Cardiac muscle cell (in vitro differentiated cells and primary cell): ENCODE measurements at places on chromosomes 1 and 21. TPM values are rescaled to one million over a fixed set of nuclear protein-coding genes. Genes with fewer than 3 reads are reported as not detected.
A peak's percentile ranks its signal among the peaks of the same experiment; 100 is the strongest.

- H3K4me1 ChIP-seq: no peaks in the 10 kb centered on the region
- H3K36me3 ChIP-seq: no peaks in the 10 kb centered on the region
- no peak for DNase-seq
- no peaks in the 10 kb centered on the region for H3K27me3 ChIP-seq
- no peak overlapping the region for H3K27ac ChIP-seq
Measured at GRCh38 chr1:59359325-59359724, 62.4 kb downstream of the FGGY start.

DNA sequence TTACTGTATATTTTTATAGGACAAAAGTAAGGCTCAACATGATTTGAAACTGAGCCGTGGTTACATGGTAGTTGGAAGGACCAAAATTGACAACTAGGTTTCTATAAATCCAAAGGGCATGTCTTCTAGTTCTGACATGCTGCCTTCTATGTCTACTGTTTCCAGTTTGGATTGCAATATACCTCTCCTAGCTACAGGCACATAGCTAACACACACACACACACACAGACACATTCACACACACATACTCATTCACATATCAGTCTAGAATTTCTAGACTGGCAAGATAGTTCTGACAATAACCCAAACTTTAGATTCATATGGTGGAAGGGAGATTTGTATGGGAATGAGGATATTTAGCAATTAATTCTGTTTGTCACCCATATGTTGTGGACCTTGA lies 544.8 kb upstream of the CAMK1G start:
- no peak overlapping the region for H3K27ac ChIP-seq
- DNase-seq: no peak
- H3K4me1 ChIP-seq: no peaks in the 10 kb centered on the region
- H3K27me3 ChIP-seq: no peaks in the 10 kb centered on the region

DNA sequence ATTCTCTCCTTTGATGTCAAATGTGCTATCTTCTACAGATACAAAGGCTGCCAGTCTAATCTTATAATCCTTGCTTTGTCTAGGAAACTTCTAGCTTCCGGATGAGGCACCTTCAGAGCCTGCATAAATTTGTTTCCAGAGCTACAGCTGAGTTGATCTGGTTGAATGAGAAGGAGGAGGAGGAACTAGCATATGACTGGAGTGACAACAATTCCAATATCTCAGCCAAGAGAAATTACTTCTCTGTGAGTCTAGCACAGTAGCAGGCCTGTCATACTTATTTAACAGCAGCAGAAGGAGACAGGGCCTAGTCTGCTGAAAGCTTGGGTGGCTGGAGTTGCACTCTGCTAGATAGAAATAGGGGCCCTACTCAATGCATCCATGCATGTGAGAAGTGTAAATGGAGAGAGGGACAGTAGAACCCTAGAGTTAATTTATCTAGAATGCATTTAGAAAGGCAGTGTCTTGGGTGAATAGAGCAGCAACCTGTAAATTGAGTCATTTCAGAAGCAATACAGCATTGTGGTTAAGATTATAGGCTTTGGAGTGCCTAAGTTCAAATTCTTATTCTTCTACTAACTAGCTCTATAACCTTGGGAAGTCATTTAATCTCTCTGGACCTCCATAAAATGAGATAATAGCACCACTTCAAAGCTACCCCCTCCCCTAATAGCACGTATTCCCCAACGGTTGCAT lies 89.0 kb downstream of the MACF1 start:
- H3K4me3 ChIP-seq: no peak overlapping the region
- H3K27me3 ChIP-seq: no peaks in the 10 kb centered on the region
- no peak for DNase-seq
- peaks cover 86% of the 10 kb centered on the region for H3K36me3 ChIP-seq

GRCh38 chr1:157302199-157302497 lies 164.0 kb upstream of the ETV3 start:
- no peak for DNase-seq
- no peaks in the 10 kb centered on the region for H3K36me3 ChIP-seq
- H3K27ac ChIP-seq: no peak overlapping the region
- H3K4me1 ChIP-seq: no peaks in the 10 kb centered on the region
- H3K4me3 ChIP-seq: no peak overlapping the region
- no peaks in the 10 kb centered on the region for H3K27me3 ChIP-seq

DNA sequence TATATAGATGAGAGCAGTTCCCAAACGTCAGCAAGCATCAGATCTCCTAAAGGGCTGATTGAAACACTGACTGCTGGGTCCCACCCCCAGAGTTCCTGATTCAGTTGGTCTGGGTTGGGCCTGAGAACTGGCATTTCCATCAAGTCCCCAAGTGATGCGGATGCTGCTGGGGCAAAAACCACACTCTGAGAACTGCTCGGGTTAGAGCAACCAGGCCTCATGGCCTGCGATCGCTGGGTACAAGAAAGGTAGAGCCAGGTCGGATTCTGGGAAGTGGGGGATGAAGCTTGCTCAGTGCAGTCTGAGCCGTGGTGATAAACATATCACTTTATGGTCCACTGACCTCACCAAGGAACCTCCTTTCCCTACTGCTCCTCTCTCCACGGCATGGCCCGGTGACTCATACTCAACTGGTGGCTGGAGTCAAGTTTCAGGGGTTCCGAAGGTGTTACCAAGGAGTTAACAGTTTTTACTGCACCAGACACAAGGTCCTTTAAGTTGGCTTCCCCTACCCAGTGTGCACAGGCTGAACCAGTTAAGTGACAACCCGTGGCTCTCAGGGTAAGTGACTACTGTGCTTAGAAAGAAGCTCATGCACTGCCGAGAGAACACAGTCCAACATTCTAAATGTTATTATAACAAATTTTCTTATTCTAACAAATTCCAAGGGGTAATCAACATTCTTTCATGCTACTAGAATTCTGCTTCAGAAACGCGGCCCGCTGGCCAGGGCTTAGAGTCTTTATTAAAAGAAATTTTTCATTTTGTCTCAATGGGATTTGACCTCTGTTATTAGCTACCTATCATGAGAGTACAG lies 153.5 kb downstream of the TGFBR3 start:
- H3K4me3 ChIP-seq: no peak overlapping the region
- DNase-seq: no peak
- H3K4me1 ChIP-seq: peaks cover 10% of the 10 kb centered on the region

GRCh38 chr1:93578433-93578830 lies 103.2 kb downstream of the BCAR3 start:
- no peak overlapping the region for H3K4me3 ChIP-seq
- no peak overlapping the region for H3K27ac ChIP-seq

DNA sequence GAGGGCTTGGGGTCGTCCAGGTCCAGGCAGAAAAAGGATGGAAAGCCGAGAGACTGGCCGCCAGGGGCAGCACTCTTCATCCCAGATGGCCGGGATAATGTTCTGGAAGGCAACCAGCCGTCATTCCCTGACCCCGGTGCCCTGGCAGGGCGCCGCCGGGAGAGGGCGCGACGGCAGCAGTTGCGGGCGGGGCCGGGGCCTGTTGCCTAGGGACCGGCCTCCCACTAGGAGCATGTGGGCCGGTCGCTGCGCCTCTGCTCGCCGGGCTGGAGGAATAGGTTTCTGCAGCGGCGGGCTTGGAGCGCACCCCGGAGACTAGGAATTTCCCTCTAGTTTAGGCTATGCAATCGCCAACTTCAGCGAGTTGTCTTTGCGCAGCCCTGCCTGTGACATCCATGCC lies 11.0 kb downstream of the DMRTB1 start:
- H3K4me3 ChIP-seq: no peak overlapping the region
- DNase-seq: peak; percentile 82
- H3K27me3 ChIP-seq: no peaks in the 10 kb centered on the region
- H3K36me3 ChIP-seq: no peaks in the 10 kb centered on the region
- no peak overlapping the region for H3K27ac ChIP-seq

DNA sequence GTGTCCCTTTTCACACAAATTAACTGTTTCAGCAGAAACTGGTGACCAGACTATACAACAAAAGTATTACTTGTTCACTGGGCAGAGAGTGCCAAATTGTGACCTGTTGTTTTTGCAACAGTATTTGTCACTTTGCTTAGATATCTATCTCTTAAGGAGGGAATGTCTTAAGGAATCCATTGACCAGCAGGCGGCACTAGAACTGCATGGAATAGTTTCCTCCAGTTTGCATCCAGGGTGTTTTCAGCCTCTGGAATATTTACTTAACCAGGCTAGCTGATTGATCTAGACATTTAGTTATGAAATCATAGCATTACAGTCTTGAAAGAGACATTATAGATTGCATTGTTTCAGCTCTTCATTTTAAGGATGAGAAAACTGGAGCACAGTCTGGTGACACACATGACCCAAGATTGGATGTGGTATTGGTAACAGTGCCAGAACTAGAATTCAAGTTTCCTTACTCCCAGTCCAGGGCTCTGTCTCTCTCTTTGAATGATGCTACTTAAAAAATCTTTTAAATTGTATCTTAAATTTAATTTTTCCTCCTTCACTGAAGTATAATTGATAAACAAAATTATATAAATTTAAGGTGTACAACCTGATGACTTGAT lies 16.9 kb downstream of the RPTN start:
- no peaks in the 10 kb centered on the region for H3K36me3 ChIP-seq
- H3K27ac ChIP-seq: no peak overlapping the region
- H3K4me1 ChIP-seq: no peaks in the 10 kb centered on the region
- H3K27me3 ChIP-seq: no peaks in the 10 kb centered on the region
- peak; percentile 80 for DNase-seq

- H3K4me1 ChIP-seq: no peaks in the 10 kb centered on the region
- H3K27ac ChIP-seq: no peak overlapping the region
- no peak overlapping the region for H3K4me3 ChIP-seq
- H3K27me3 ChIP-seq: no peaks in the 10 kb centered on the region
Measured at GRCh38 chr1:55276671-55277376, 61.7 kb upstream of the USP24 start.

DNA sequence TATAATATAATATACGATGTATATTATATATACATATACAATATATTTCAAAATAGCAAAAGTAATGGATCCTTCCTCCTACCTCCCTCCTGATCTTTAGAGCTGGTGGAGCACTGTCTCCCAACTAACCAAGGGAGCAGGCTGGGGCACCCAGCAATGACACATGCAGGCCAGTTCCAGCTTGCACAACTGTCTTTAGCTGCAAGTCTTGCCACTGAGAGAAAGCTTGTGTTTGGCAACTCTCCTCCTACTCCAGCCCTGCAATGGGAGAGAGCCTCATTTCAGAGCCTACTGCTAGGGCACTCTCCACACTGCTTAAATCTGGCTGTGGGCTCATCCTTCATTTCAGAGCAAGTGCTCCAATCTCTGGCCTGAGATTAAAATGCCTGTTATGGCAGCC lies 469.8 kb upstream of the OLFM3 start:
- H3K36me3 ChIP-seq: no peaks in the 10 kb centered on the region
- no peak for DNase-seq
- H3K27ac ChIP-seq: no peak overlapping the region

GRCh38 chr1:3910857-3911845 lies 11.1 kb upstream of the C1orf174 start:
- H3K4me3 ChIP-seq: no peak overlapping the region
- no peaks in the 10 kb centered on the region for H3K4me1 ChIP-seq
- H3K27me3 ChIP-seq: peaks cover 5% of the 10 kb centered on the region
- peak; percentile 80 for DNase-seq

- no peaks in the 10 kb centered on the region for H3K27me3 ChIP-seq
- H3K4me3 ChIP-seq: no peak overlapping the region
- no peak for DNase-seq
- no peaks in the 10 kb centered on the region for H3K4me1 ChIP-seq
Measured at GRCh38 chr1:182129398-182129797, 67.9 kb upstream of the ZNF648 start.

GRCh38 chr1:42784946-42785693 lies at the start of gene TMEM269:
Gene TMEM269, plus strand, starts transcription at chr1:42784991. Its CDS starts 4,903 bp downstream, at chr1:42789894.
- H3K27me3 ChIP-seq: no peaks in the 10 kb centered on the region
- DNase-seq: no peak
- H3K4me3 ChIP-seq: no peak within 1 kb of the TSS
- H3K27ac ChIP-seq: no peak within 1 kb of the TSS

GRCh38 chr1:164991763-164992314 lies 364.7 kb downstream of the LMX1A start:
- H3K4me1 ChIP-seq: no peaks in the 10 kb centered on the region
- no peak overlapping the region for H3K27ac ChIP-seq
- no peaks in the 10 kb centered on the region for H3K36me3 ChIP-seq
- no peaks in the 10 kb centered on the region for H3K27me3 ChIP-seq
- no peak for DNase-seq
- no peak overlapping the region for H3K4me3 ChIP-seq

DNA sequence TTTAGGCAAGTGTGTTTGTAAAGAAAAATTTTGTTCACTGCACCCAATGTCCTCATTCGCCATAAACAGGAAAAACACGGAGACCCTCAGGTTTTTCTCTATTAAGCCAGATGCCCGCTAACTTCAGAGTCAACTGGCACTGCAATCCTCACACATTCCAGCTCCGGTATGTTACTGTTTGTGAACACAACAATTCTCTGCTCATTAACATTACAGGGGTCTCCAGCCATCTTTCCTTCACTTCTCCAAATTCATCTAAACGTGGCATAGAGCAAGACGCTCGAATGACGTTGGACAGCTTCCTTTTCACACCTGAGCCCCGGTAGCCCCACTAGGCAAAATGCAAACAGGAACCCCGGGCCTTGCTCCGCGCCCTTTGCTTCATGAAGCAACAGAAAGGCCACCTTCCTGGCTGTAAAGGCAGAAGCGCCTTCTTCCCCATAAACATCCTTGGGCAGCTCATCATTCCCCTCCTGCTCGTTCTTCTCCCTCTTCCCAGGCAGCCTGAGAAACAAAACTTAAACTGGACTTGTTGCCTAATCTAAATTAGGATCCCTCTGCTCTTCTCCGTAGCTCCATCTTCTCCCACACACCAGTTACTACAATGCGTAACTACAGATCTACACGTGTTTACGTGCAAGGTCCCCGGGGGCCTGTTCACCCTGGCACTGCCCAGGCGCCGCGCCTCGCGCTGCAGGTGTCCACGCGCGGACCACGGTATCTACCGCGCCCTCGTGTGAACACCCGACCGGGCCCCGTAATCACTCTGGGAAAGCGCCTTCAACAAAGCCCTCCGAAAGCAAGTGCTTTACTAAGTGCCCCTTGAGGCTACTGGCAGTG lies 1.2 kb downstream of the LBR start:
- no peak overlapping the region for H3K27ac ChIP-seq
- peaks cover 7% of the 10 kb centered on the region for H3K27me3 ChIP-seq
- H3K36me3 ChIP-seq: no peaks in the 10 kb centered on the region
- peaks cover 14% of the 10 kb centered on the region for H3K4me1 ChIP-seq
- peak overlapping the region; percentile 60 for H3K4me3 ChIP-seq
- peak; percentile 35 for DNase-seq

- no peak overlapping the region for H3K4me3 ChIP-seq
- H3K4me1 ChIP-seq: peaks cover 9% of the 10 kb centered on the region
- H3K27ac ChIP-seq: no peak overlapping the region
Measured at GRCh38 chr1:30412241-30413110, 310.9 kb downstream of the MATN1 start.

GRCh38 chr21:15826908-15827601 lies 97.3 kb downstream of the USP25 start:
- H3K27ac ChIP-seq: no peak overlapping the region
- H3K27me3 ChIP-seq: no peaks in the 10 kb centered on the region
- DNase-seq: no peak
- H3K4me3 ChIP-seq: no peak overlapping the region

The CLDN19 gene
- total RNA-seq: 9.2 and 12.9 TPM in 2 replicates

The HOOK1 gene
- total RNA-seq: 9.5 and 10.4 TPM in 2 replicates

The ZMYM1 gene
- total RNA-seq: 5.4 and 12.2 TPM in 2 replicates
